ENCODE measurements at places on chromosomes 2 and 18.

GRCh38 chr18:40852406-40852805 lies 1102.6 kb upstream of the PIK3C3 start:
- DNase-seq = no peak

DNA sequence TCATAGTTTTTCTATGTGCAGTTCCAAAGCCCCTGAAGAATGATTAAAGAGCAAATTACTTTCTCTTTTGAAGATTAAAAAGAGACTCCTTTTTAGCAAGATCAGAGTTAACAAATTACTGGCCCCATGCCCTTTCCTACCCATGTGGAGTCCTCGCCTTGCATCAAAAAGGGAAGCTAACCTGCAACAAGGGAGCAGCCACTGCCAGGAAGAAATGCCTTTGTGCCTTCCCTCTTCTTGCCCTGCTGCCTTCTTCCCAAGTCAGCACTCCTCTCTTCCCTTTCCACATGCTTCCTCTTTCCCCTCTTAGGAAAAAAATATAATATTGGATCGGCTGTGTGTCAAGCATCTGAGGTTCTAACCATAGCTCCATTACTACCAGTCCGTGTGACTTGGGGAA lies 37.1 kb upstream of the CYP1B1 start:
- DNase-seq = no peak

DNA sequence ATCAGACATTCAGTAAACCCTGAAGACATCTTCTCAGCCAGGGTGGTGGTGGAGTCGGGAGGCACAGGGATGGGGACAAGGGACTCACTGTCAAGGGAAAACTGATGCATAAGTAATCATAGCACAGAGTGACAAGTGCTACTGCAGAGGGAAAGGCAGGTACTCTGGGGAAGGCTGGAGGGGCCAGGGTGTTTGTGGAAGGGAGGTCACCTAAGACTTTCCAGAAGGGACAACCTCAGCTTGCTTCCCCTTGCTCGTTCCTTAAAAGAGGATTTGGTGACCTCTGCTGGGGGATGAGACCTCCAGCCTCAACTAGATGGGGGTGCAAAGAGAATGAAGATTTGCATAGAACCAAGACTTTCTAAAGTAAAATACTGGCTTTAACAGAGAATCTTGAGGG lies 99.5 kb downstream of the SLC4A3 start:
- DNase-seq = no peak

DNA sequence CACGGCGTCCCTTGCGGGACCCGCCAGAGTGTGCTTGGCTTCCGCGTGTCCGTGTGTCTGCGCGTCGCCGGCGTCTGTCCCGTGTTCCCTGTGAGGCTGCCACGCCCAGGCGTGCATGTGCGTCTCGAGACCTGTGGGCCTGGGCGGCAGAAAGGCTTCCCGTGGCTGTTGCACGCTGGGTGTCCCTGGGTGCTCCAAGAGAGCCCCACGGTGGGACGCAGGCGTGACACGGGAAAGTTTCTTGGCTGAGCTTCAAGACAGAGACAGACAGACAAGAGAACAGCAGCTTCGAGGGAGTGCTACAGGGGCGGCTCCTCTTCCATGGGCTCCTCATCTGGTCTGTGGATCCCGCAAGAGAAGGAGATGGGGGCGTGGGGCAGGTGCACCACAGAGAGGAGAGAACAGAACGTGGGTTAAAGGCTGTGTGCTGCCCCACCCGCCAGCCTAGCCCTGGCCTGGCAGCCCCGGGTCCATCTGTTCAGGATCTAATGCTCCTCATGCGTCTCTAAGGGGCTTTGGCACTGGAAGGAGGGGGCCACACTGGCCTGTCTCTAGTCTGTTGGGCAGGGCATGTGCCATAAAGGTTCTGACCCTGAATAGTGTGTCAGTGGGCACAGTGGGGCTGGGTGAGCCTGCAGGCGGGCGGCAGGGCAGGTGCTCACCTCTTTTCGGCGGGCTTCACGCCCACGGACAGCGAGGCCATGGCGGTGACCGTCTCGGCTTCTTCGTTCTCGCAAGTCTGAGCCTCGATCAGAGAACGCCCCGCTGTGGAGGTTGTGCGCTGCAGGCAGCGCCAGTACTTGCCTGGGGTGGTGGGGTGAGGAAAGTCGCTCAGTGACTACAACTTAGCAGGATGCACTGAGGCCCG lies 205.1 kb downstream of the TWIST2 start:
- DNase-seq = no peak

DNA sequence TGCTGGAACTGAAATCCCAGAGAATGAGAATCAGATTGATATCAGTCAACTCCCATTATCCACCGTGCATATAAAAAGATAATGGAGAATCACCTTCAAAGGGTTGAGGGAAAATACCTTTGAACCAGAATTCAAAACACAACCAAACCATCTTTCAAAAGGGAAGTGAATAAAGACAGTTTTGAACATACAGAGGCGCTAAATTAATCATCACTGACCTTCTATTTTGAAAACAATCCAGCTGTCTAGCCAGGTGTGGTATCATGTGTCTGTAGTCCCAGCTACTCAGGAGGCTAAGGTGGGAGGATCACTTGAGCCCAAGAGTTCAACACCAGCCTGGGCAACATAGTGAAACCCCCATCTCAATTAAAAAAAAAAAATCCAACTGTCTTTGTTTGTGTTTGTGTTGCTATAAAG lies 63.6 kb downstream of the TRABD2A start:
- DNase-seq = no peak

GRCh38 chr18:55189972-55190371 lies 230.7 kb upstream of the CCDC68 start:
- DNase-seq = no peak

DNA sequence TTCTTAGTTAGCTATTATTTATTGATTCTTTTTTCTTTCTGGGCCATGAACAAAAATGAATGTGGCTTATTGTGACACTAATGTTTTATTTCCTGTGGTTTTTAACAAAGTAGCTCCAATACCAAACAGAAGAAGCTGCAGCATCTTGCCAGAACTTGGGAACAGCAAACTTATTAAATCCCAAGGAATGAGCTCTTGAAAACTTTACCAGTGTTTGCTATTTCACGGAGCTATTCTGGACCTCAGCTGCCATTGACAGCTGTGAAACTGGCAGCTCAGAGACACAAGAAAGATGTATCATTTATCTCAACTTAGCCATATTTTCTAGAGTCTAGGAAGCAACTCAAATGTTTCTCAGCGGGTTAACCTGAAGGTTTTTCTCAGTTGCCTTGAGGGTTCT lies 91.0 kb upstream of the NEUROD1 start:
- no peak for DNase-seq

GRCh38 chr2:169391236-169391635 lies 28.9 kb upstream of the LRP2 start:
- DNase-seq = no peak

DNA sequence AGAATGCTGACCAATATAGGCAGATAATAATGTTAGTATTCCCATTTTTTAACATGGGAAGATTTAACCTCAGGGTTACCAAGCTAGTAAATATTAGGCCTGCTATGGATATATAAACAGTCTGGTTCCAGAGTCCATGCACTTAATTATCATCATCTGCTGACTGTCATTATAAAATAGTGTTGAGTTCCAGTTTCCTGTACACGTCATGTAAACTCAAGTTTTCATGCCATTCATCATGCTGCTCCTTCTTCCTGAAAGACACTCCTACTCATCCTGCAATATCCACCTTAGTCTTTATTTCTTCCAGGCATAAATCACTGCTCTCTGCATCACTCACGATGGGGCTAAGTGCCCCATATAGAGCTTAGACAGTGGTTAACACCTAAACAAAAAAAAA lies 420.8 kb upstream of the SPHKAP start:
- DNase-seq = no peak

DNA sequence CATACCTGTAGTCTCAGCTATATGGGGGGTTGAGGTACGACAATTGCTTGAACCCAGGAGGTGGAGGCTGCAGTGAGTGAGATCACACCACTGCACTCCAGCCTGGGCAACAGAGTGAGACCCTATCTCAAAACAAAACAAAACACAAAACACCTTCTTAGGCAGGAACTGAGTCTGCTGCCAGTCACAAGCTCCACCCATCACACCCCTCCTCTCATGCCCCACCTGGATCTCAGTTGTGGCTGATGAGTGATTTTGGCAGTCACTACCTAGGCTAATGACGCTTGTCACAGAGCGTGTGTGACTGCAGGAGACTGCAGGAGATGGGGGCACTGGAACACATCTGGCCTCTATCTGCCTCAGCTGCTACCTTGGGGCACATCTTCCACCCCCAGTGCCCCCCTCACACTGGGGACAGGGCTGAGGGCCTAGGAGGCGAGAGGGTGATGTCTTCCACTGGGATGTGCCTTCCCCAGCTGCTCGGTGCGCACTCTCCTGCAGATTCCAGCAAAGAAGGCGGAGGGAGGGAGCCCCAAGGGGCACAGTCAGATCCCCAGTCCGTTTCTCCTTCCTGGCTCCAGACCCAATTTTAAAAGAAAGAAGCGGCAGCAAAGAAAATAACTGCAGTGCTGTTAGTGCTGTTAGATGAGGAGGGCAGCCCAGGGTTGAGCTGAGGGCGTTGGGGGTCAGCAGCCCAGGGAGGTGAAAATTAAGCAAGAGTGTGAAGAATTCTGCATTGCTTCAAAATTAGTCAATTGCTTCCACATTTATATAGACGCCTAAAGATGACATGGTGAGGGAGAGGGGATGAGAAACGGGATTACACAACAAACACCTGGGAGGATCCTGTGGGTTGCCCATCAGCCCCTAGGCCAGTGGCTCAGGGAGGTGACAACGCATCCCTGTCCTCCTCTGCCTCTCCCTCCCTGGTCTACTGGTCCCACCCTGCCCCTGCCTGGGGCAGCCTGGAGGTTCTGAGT lies 143.6 kb upstream of the HAAO start:
- no peak for DNase-seq

DNA sequence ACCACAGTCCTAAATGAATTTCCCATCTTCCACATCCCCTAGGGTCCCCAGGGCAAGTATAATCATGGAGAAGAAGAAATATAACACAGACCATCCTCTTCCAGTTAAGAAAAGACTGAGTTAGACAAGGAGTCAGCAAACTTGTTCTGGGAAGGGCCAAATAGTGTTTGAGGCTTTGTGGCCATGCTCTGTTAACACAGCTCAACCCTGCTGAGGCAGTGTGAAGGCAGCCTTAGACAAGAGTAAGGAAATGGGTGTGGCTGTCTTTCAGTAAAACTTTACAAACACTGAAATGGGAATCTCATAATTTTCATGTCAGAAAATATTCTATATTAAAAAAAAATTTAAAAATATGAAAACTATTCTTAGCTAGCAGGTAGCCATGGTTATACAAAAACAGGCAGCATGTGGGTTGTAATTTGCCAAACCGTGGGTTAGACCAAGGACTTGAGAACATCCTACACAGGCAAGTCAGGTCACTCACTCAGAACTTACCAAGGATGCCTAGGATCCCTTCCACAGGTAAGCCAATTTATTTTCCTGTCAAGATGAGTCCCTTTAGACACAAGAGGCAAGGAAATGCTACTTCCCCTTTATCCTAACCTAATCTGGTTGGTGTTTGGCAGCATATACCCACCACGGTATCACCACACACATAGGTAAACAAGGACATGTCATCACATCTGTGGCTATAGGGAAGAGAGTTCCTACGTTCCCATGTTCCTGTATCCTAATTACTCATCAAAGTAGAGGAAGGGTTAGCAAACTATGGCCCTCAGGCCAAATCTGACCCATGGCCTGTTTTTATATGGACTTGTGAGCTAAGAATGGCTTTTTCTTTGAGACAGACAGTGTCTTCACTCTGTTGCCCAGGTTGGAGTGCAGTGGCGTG lies 31.9 kb downstream of the C2orf74 start:
- no peak for DNase-seq

DNA sequence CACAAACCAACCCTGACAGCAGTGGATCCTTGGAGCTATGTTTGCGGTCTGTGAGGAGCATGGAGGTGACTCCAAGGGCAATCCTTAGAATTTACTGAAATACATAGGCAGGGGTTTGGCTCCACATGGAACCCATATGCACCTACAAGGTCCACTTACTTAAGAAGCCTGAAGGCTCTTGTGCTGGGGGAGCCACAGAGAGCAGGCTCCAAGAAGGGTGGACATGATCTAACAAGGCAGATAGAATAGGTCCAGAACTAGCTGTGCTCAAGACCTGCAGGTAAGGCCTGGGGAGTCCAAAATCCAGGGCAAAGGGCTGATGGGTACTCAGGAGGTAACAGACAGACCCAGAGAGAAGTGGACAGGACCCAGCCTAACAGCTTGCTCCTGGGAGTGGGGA lies 1.2 kb upstream of the CDK5R2 start:
- no peak for DNase-seq

- DNase-seq = no peak
Measured at GRCh38 chr2:116696223-116696622, 1118.3 kb upstream of the DDX18 start.

DNA sequence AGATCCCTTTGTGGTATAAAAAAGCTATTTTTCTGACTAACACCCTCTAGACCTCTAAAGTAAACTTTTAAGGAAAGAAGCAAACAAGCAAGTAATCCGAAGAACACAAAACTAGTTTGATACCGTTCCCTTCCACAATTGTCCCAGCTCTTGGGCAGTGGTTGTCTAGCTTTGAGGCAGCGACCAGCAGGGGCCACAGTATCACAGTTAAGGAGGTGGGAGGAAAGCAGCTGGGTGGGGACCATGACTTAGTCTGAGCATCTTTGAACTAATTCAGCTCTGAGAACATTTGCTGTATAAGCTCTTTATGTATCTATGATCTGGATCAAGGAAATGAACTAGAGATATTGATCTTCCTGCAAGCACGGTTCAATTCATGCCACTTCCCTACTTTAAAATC lies 51.0 kb downstream of the SF3B1 start:
- DNase-seq = no peak

GRCh38 chr2:215903203-215903602 lies 110.1 kb downstream of the MREG start:
- no peak for DNase-seq

- DNase-seq = no peak
Measured at GRCh38 chr18:22378672-22379282, 38.9 kb downstream of the CTAGE1 start.

DNA sequence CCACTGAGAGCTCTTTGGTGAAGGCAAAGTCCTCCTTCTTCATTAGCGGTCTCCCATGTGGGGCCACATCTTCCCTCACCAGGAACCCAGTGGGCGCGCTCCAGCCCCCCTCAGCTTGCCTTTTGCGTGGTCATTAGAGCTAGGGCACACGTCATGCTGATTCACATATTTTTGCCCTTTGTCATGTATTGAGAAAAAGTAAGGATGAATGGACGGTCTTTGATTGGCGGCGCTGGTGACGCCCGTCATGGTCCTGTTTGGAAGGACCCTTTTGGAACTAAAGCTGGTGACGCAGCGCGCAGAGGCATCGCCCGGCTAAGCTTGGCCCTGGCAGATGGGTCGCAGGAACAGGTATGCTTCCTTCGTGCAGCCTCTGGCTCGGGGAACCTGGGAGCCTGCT lies 3.1 kb downstream of the SLC14A1 start:
- no peak for DNase-seq

DNA sequence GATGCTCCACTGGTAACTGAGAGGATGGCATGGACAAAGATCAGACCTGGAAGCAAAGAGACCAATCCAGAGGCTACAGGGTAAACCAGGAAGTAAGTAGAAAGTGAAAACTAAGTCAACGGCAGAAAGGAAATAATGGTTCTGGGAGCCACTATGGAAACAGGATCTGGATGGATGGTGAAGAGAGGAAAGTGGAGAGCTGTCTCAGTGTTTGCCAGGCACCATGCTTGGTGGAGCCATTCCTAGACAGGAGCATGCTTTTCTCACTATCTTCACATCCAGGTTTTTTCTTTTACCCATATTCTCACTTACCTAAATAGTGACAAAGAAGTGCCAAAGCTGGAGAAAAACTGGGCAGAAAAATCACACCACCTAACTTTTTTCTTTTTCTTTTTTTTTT lies 22.2 kb downstream of the ZNF521 start:
- DNase-seq = no peak
